ENCODE measurements at places on chromosomes 13 and 19.

DNA sequence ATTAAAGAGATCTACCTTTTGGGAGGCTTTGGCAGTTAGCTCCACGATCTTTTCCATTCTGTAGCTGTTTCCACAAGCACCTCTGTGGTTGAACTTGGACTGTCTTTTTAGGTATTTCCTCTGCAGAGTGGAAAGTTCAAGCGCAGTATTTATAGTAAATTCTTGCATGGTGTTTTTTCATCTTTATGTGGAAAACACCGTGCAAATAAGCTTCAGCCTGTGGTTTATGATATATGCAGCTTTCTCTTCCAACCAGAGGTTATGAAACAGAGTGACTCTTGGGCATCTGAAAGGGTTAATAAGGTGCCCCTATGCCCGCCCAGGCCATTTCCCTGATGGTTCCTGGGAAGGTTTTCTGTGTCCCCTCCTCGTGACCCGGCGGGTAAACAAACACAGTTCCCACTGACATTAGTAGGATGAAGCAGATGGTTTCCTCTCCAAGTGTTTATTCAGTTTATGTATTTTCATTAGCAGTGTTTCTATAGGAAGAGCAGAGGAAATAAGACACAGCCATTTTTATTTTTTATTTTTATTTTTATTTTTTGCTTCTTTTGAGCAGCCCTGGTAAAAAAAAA is 39.7 kb upstream of the RNF113B start:
- DNase-seq: peak; percentile 38

DNA sequence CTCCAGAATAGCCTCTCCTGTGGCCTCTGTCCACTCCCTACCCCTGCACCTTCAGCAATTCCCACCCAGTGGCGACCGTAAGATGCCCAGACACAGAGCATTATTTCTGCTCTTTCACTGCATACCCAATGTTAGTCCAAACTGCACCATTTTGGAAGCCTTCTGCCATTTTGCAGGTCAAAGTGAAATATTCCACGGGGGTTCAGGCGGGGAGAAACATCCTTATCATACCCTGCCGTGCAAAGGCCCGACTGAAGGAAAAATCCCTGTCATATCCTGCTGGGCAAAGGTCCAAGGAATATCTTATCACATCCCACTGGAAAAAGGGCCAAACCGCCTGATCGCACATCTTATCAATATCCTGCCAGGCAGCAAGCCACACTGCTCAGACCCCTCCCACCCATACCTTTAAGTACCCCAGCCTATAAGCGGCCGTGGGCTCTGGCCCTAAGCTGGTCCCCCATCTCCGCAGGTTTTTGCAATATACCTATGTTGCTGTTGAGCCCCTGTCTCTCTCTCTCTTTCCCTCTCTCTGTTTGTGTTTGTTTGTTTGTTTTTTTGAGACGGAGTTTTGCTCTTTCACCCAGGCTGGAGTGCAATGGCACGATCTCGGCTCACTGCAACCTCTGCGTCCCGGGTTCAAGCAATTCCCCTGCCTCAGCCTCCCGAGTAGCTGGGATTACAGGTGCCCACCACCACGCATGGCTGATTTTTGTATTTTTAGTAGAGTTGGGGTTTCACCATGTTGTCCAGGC is 18.2 kb downstream of the CLEC11A start:
- no peak for DNase-seq

- no peak for DNase-seq
Observed at GRCh38 chr13:59587971-59588716, 575.6 kb downstream of the DIAPH3 start.

- no peak for DNase-seq
Observed at GRCh38 chr13:73287831-73288230, 229.0 kb downstream of the KLF5 start.

DNA sequence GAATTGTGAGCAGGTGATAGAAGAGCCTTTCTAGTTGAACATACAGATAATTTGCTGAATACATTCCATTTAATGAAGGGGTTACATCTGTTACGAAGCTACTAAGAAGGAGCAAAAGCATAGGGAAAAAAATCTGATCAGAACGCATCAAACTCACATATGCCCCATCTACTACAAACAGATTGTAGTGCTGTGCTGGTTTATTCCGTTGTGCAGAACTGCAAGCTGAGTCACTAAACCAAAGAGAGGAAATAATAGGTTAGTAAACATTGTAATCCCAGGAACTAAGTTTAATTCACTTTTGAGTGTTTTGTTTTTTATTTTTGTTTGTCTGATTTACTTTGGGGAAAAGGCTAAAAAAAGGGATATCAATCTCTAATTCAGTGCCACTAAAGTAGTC is 136.3 kb downstream of the CDK8 start:
- DNase-seq: no peak

- no peak for DNase-seq
Observed at GRCh38 chr13:41130356-41130755, 2.2 kb downstream of the KBTBD6 start.
